ENCODE measurements at places on chromosomes 5 and 9.

- no peak for DNase-seq
Observed at GRCh38 chr5:129541648-129542251, 81.7 kb downstream of the ADAMTS19 start.

DNA sequence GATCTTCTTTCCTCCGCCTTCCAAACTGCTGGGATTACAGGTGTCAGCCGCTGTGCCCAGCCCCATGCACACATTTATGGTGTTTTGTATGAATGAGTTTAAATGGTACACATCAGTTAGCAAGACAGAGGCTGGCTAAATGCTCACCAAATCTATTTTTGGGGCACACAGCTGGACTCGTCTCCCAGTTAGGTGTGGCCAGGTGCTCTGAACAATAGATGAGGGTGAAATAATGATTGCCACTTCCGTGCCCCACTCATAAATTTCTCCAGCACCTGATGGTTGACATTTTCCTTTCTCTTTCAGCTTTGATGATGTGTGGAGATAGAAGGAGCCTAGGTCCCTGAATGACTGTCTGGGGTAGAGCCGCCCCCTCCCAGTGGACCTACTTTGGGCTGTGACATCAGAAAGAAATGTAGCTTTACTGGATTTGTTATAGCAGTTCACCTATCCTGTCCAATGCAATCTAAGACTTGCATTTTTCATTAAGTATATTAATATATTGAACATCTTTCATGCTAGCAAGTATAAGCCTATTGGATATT is 8.6 kb upstream of the RAPGEF1 start:
- no peak for DNase-seq

DNA sequence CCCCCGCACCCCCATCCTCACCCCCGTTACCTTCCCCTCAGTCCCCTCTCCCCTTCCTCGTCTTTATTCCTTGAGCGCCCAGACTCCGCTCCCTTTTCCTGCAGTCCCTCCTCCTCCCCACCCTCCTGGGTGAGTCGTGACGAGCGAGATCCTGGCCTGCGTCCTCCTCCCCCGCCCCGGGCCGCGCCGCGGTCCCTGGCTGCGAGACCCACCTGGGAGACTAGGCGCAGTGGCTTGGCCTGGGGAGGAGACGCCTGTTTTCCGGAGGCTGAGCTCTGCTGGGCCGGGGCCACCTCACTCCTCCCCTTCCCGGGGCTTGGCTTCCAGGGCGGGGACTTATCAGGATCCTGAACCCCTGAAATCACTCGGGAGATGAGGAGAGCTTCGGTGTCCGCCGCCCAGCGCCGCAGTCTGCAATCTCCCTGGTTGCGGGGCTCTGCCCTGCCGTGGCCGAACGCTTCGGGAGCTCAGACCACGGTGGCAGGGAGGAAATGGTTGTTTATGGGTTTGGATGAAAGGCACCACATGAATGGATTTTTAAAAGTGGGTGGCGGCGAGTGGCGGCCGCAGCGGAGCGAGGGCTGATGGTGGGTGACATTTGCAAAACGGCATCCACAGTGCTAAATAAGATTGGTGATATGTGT is 984 bp downstream of the STXBP1 start:
- DNase-seq, result no peak

- DNase-seq, result no peak
Observed at GRCh38 chr9:98218562-98219363, 26.3 kb upstream of the CORO2A start.

DNA sequence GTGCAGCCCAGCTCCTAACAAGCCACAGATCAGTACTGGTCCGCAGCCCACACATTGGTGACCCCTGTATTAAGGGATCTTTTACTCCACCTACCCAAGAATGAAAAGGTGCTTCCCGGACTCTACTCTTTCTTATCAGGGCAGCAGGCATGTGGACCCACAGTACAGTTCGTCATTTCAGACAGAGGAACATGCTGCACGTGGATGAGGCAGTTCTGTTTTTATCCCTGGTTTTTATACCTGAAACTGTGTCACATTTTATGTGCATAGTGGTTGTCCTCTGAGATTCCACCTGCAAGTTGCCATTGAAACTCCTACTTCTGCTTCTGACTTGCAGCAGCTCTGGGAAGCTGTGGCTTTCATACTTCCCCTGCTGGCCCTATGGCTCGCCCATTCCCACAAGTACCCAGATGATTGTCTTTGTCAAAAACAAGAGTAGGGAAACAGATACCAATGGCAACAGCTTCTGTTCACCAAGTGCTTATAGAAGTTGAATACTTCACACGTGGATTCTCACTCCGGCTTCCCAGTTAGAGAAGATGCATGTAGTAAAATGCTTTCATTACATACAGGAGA is 208.0 kb downstream of the TRIO start:
- no peak for DNase-seq

DNA sequence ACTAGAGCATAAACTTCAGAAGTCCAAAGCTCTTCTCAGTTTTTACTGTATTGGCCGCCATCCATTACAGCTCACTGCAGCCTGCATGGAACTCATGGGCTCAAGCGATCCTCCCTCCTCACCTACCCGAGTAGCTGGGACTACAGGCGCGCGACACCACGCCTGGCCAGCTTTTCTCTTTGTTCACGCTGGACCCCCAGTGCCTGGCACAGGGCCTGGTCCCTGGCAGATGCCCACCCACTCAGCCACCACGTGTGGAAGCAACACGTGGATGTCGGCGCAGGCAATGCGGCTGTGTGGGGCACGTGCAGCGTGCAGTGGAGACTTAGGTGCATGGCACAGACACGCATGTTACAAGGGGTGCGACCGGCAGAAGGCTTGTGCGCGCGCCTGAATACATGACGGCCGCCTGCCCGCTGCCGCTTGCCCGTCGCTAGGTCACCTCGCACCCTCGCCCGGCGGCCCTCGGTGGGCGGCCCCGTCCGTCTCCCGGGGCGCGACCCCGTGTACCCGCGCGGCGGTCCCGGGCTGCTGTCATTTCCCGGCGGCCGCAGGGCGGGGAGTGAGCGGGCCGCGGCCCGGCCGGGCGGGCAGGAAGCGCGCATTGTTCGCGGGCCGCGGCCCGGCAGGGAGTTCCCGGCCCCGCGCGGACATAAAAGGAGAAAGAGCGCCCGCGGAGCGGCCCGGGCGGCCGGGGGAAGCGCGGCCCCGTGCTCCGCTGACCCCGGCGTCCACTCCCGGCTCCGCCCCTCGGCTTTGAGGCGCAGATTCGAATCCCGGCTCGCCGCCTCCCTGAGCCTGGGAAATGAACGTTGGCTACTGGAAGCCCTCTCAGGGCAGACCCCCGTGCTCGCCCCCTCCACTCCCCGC is 24.1 kb upstream of the PTGS1 start:
- no peak for DNase-seq

DNA sequence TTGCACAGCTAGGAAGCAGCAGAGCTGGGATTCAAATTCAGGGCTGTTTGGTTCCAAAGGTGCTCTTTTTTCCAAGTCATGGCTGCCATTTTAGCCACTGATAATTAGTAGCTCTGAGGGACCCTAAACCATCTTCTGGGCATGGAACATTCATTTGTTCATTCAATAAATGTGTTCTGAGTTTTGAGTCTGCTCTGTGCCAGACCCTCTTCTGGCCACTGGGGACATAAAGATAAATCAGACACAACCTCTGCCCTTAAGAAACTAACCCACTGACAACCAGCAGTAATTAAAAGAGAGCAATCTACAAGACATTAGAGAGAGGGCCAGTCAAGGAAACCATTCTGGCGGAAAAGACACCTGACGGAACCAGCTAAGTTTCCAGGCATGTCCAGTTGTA is 2.0 kb upstream of the CPEB4 start:
- no peak for DNase-seq

DNA sequence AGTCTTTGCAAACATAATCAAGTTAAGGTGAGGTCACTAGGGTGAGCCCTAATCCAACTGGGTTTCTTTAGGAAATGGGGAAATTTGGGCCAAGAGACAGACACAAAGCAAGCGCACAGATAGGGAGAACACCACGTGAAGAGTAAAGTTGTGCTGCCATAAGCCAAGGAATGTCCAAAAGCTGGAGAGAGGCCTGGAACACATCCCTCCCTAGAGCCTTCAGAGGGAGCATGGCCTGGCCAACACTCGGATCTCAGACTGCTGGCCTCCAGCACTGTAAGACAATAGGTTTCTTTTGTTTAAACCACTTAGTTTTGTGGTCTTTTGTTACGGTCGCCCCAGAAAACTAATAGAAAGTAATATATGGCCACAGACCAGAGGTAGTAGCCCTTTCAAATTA is 8.1 kb upstream of the ROR2 start:
- no peak for DNase-seq

DNA sequence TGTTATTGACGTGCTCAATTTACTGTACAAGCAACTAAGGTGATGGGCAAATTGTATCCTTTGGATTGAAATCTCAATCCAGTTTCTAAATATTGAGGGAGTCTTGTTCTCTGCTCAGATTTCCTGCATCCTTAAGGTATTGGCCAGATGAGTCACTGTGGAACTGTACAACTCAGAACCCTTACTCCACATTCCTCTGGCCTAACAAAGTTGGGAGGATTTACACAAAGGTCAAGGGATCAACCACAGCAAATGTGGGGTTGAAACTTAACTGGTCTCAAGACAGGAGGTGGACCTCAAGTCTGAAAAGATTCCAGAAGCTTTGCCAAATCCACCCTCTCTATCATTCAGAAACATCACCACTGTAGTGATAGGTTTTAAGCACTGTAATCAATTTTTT is 81.5 kb upstream of the AGXT2 start:
- DNase-seq, result no peak

DNA sequence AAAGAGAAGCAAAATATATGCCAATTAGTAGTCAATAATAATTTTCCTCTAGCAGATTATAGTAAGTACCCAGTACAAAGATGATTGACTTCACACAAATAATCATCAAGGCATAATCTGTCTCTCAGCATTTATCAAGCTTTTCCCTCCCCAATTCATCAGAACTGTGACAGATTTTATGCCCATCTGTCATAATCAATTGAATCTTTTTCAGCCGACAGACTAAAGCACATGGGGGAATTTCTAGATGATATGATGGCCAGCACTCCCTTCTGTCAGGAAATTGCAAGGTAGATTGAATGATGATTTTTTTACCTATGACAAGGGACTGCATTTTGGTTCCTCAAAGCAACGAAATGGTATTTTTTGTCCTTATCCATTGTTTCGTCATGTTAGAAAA is 227.1 kb upstream of the CYLC2 start:
- no peak for DNase-seq

DNA sequence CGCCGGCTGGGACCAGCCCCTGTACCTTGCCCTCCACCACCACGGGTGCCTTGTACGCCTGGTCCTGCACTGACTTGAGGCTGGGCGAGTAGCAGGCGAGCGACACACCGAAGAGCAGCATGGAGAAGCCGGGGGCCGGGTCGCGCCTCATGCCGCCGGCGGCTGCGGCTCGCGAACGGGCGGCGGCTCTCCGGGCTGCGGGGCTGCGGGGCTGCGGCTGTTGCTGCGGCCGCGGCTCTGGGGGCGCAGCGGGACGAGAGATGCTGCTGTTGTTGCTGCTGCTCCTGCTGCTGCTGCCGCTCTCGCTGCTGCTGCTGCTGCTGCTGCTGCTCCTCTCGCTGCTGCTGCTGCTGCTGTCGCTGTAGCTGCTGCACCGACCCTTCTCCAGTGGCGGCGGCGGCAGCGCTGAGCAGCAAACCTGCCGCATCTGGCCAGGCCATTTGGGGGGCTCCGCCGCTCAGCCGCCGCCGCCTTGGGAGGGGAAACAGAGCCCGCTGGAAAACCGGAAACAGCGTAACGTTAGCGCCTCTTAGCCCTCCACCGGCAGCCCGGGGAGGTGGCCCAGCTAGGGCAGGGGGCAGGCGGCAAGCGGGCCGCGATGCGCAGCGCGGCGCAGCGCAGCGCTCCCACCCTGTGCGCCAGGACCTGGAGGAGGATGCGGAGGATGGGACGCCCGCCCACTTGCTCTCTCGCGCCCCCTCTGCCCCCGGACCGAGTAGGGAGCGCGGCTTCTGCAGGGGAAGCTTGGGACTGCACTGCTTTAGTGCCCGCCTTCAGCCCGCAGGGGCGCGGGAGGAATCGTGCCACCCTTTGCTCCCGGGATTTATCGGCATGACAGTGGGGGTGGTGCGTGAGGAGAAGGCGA is at the start of gene NRG2:
Gene NRG2 (minus strand): TSS at position 657 of the 865 bp plus-strand sequence.
- no peak for DNase-seq

GRCh38 chr9:6219040-6219439 is 3.4 kb downstream of the IL33 start:
- no peak for DNase-seq

DNA sequence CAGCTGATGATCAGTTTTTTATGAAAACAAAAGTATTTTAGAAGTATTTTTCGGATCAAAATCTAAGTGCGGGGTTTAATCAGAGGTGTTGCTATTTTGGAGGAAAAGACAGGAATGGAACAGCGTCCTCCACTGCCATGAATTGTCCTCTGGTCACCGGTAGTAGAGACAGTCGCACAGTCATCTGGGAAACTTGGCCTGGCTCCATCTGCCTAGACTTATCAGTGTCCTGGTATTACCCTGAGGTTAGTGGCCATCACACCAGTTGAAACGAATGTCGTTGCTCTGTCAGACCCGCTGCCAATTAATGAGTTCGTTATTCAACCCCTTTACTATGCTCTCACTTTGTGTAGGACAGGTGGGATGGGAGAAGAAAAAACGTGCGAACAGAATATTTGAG is 8.2 kb downstream of the TLX3 start:
- DNase-seq, result no peak

DNA sequence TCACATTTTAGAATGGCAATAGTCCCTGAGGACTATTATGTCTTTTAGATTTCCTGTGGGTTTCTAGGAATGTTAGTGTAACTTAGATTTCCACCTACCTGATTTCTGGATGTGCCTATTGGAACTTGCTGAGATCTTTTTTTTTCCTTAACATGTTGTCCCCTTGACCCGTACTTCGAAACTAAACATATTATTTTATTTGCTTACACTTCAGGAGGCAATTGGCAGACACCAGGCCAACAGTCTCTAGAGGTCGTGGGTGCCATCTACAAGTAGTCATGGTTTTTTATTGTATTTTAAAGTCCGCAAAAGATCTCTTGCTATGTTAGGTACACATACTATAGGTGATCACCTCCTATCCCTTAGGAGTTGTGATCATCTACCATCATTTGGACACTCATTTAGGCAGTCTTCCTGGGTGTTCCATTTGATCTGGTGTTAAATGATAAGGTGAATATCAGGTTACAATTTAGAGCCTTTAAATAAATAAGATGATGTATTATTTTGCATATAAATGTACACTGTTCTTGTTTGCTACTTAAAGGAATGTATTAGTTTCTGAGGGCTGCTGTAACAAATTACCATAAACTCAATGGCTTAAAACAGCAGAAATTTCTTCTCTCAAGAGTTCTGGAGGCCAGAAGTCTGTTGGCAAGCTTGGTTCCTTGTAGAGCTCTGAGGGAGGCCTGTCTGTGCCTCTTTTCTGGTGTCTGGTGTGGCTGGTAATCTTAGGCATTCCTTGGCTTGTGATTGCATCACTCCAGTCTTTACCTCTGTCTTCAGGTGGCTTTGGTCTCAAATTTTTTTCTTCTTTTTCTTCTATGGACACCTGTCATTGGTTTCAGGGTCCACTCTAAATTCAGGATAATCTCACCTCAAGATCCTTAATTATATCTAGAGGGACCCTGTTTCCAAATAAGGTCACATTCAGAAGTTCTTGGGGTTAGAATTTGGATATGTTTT is 64.8 kb downstream of the ZCCHC7 start:
- no peak for DNase-seq
